Stimulated activated CD8-positive, alpha-beta memory T cell treated with anti-CD3 and anti-CD28 coated beads, Interleukin-4, amount 100 ng/mL, for 4 hours (primary cell): ENCODE measurements at places on chromosomes 5 and 9.

- no peak for DNase-seq
These were observed 11.7 kb upstream of the QRFP start for GRCh38 chr9:130908146-130908877.

DNA sequence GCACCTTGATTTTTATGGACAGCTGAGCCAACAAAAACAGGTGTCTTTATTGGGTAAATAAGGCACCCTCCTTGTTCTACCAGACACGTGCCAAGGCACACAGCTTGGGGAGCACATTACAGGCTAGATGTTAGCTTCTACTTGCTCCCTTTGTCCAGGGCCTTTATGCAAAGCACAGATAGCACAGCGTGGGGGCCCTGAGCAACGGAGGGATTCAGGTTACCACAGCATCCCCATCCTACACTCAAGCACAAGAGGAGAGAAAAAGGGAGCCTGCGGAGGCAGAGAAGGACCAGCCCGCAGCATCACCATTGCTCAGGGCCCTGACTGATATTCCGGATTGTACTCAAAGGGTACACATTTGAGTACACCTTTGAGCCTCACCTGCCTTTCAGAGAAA is 181.7 kb upstream of the KIF2A start:
- DNase-seq: no peak

DNA sequence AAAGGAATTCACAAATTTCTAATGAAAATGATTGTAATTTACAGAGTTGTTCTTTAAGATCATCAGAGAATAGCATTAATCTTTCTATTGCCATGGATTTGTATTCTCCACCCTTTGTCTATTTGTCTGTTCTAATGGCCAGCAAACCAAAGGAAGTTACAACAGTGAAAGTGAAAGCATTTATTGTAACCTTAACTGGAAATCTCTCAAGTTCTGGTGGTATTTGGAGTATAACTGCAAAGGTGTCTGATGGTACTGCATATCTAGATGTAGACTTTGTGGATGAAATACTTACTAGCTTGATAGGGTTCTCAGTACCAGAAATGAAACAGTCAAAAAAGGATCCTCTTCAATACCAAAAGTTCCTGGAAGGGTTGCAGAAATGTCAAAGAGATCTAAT is 21.7 kb downstream of the RMI1 start:
- no peak for DNase-seq

GRCh38 chr9:133008406-133008805 is 22.4 kb upstream of the GTF3C5 start:
- DNase-seq: no peak

GRCh38 chr5:80170117-80170535 is 85.7 kb downstream of the SERINC5 start:
- DNase-seq: no peak

DNA sequence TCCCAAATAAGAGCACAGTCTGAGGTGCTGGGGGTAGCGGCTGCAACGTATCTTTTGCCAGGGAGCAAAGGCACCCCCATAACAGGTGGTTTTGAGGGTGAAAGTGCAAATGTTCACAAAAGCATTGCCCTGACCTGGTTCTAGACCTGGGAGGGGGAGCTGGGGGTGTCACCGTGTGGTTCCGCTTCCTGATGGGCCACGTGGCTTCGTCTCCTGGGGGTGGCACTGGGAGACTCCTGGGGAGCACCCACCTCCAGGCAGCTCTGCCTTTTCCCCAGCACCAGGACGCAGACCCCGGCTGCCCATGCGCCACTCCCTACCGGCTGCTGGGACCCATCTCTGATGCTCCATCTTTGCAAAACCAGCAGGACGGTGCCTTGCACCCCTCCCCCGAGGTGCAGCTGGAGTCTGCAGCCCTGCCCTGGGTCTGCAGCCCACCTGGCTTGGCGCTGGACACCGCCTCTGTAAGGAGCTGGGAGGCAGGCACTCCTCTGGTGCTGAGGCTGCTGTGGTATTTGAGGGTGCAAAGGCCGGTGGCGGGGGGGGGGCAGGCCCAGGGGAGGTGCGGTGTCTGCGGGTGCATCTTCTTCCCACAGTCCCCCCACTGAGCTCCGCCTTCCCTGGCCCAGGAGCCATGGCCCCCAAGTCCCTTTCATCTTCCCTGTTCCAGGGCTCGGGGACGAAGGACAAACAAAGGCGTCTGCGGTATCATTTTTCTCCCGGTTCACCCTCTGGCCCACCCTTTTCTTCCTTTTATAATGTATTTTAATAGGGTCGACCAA is 29.8 kb upstream of the RXRA start:
- DNase-seq: no peak

GRCh38 chr5:142860270-142860669 is 90.1 kb downstream of the ARHGAP26 start:
- DNase-seq: no peak

GRCh38 chr9:129494113-129494789 is 126.7 kb downstream of the C9orf50 start:
- DNase-seq: no peak
